ENCODE measurements at places on chromosomes 1 and 21. TPM values are rescaled to one million over a fixed set of nuclear protein-coding genes. Genes with fewer than 3 reads are reported as not detected.

The GRHL3 gene
- total RNA-seq, result not detected

The CSF3R gene
- total RNA-seq, result not detected

The NFASC gene
- total RNA-seq, result 0.80 TPM

The GSTM5 gene
- not detected for total RNA-seq

The CNKSR1 gene
- 0.62 TPM for total RNA-seq

Measured in myocyte (in vitro differentiated cells).